ENCODE measurements at places on chromosomes 5 and 9.

- no peak for DNase-seq
Observed at GRCh38 chr9:134544388-134545214, 97.0 kb upstream of the COL5A1 start.

DNA sequence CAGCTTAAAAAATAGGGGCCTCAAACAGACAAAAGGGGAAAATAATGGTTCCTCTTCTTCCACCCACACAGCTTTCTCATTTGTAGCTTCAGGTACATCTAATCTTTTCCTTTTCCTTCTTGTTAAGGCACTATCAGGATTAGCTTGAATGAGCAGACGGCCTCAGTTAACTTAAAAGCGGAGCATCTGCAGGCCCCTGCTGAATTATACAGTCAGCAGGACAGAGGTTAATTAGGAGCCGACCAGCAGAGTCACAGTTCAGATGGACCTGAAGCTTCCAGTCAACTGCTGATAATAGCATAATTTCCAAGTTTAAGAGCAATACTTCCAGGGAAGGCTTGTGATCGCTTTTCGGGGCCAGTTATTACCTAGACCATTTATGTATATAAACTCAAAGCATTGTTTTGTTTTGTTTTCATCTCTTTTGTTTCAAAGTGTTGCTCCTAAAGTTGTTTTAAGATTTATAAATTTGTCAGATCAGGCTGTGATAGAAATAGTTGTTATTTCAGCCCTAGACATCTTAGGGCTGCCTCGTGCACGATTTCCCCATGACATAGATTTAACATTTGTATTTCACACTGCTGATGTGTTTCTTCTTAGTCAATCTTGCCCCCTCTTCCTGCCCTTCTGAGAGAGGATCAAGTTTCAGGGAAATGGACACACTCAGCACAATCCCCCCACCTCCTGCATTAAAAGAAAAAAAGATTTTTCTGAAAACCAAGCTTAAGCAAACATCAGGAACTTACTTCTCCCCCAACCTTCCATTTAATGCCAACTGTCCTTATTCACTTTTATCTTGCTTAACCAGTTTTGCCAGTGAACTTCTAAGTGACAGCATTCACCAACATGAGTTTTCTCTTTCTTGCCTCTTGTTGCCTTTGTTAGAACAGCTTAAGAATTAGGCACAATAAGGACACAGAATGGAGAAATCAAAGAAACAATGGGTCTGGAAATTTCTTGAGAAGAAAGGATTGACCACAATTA, 449.8 kb downstream of the ARHGEF28 start:
- DNase-seq: no peak

DNA sequence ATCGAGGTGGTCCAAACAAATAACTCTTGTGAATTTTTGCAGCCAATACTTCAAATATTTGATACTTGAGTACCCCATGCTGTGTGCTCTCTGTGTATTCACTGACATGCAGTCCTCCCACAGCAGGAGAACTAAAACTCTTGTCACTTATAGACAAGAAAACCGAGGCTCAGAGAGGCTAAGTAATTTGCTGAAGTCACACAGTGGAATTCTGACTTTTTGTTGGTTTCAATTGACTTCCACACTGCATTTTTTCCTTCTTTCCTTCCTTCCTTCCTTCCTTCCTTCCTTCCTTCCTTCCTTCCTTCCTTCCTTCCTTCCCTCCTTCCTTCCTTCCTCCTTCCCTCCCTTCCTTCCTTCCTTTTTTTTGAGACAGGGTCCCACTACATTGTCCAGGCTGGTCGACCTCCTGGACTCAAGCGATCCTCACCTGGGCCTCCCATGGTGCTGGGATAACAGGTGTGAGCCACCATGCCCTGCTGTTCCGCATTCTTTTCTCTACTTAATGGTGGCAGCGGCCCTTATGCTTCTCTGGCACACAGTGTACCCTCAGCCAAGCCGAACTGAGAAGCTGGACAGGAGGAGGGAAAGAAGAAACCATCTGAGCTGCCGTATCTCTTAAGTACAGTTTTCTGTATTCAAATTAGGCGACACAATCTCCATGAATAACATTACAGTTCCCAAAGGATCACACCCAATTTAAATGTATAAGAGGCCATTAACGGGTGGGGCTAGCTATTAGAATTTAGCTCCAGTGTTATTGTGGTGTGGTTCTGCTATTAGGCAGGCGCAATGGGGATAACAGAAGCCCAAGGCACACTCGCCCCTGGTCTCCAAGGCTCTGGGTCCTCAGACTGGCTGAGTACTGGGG, 38.4 kb upstream of the GRHPR start:
- no peak for DNase-seq

GRCh38 chr5:90886381-90886780, 327.8 kb downstream of the ADGRV1 start:
- no peak for DNase-seq

- no peak for DNase-seq
Observed at GRCh38 chr5:171633776-171634470, 151.7 kb upstream of the SMIM23 start.

GRCh38 chr5:56191656-56192055, 41.5 kb downstream of the ANKRD55 start:
- no peak for DNase-seq

DNA sequence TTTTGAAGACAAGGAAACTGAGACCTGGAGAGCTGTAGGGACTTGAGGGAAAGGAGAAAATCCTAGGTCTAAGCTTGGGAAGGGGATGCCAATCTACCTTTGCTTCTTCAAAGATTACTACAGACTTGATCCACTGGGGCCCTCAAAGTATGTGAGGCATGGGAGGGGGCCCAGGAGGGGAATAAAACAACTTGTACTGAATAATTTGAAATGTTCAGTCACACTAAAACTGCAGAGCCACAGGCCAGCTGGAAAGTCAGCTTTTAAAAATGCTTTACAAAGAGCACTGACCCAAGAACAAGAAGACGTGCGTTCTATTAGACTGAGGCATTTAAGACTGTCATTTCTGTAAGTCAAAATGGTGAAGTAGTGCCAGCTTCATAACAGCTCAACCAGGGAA, 13.6 kb downstream of the IL33 start:
- DNase-seq: no peak

GRCh38 chr9:135304886-135305285, 174.7 kb upstream of the PPP1R26 start:
- no peak for DNase-seq

- DNase-seq: peak; percentile 16
Observed at GRCh38 chr5:41087461-41087860, 16.3 kb upstream of the MROH2B start.

DNA sequence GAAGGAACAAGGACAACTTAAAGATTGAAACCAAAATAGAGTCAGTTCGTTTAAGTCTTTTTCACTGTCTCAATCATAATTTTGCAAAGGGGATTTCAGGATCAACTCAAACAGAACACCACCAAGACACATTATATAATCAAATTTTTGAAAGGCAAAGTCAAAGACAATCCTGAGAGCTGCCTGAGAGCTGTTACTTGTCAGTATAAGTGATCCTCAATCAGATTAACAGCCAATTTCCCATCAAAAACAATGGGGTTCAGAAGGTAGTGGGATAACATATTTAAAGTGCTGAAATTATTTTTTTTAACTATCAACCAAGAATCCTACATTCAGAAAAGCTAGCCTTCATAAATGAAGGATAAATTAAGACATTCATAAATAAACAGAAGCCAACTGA, 19.3 kb upstream of the ABO start:
- DNase-seq: no peak

- no peak for DNase-seq
Observed at GRCh38 chr9:90698871-90699440, 56.3 kb upstream of the DIRAS2 start.

- no peak for DNase-seq
Observed at GRCh38 chr5:68544091-68544647, 328.6 kb downstream of the PIK3R1 start.

DNA sequence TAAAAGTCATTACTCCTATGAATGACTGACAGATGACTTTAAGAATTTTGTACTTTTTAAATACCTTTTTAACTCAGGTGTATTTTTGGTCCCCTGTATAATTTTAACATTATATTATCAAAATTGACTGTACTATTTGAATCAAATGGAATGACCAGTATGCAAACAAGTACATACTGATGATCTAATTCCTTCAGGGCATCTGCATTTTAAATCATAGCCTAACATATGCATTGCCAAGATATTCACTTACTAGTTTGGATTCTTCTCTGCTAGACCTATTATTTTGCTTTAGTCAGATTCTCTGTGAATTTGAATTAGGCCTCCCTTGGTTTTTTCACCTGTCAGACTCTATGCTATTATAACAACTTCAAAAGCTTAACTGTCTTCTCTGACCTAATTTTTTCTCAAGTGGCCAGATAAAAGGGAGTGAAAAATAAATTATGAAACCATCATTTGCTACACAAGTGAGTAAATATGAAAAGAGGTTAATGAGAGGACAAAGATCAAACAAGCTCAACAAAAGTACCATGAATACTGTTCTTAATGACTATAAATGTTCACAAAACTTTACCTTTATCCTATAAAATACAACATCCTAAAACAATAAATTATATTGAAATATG, 1505.2 kb upstream of the CDH9 start:
- DNase-seq: no peak

GRCh38 chr5:57858905-57859304, 376.3 kb upstream of the ACTBL2 start:
- DNase-seq: no peak

GRCh38 chr5:108765647-108766046, 17.9 kb downstream of the FER start:
- DNase-seq: no peak

GRCh38 chr9:120043448-120043847, 536.5 kb downstream of the CDK5RAP2 start:
- DNase-seq: no peak

- no peak for DNase-seq
Observed at GRCh38 chr5:122499585-122499984, 187.5 kb downstream of the SNCAIP start.

DNA sequence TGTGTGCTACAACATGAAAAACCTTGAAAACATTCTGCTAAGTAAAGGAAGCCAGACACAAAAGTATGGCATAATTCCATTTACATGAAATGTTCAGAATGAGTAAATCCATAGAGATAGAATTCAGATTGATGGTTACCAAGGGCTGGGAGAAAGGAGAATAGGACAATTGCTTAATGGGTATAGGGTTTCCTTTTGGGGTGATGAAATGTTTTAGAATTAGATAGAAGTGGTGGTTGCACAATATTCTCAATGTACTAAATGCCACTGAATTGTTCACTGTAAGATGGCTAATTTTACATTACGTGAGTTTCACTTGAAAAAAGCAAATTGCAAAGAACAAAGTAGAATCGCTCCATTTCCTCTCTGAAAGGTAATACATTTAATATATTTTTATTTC, 43.0 kb upstream of the GAS1 start:
- no peak for DNase-seq

GRCh38 chr5:93572101-93572607, 8.9 kb downstream of the NR2F1-AS1 start:
- no peak for DNase-seq

DNA sequence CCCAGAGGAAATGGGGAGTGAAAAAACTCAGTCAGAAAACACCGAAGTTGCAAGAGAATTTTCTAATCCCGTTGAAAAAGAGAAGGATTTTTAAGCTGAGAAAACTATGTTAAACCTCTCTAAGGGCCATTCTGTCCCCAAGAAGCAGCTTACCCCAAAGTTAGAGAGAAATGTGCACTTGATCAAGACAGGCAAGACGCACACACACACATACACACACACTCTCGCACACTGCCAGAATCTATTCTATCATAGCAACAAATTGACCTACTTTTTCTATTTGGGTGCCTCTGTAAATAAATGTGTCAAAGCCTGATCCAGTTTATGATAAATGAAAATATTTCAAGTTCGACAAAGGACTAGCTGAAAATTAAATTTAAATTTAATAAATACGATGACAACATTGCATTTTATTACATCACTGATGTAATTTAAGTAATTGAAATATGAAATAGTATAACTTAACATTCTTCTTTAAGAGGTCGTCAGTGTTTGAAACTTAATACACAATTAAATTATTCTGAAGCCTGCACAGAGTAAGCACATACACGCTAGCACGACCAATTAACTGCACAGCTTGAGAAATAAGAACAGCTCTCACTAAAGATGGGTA, 5.9 kb downstream of the NFIL3 start:
- no peak for DNase-seq

- DNase-seq: no peak
Observed at GRCh38 chr9:70110194-70111041, 66.8 kb downstream of the MAMDC2 start.

- no peak for DNase-seq
Observed at GRCh38 chr9:83956086-83956435, 24.0 kb downstream of the HNRNPK start.

GRCh38 chr9:89961616-89962341, 357.0 kb downstream of the GADD45G start:
- DNase-seq: no peak

All from AG09319 (cell line).